Neural crest cell (in vitro differentiated cells): ENCODE measurements at places on chromosomes 5 and 9. TPM values are rescaled to one million over a fixed set of nuclear protein-coding genes. Genes with fewer than 3 reads are reported as not detected.

Gene LOX
- 1.2 and 1.4 TPM in 2 replicates for total RNA-seq

Gene TMOD1
- 0.23 and 0.77 TPM in 2 replicates for total RNA-seq

Gene PCDHB3
- total RNA-seq, result 5.4 and 5.7 TPM in 2 replicates

Gene FOXB2
- total RNA-seq, result not detected in 2 replicates

DNA sequence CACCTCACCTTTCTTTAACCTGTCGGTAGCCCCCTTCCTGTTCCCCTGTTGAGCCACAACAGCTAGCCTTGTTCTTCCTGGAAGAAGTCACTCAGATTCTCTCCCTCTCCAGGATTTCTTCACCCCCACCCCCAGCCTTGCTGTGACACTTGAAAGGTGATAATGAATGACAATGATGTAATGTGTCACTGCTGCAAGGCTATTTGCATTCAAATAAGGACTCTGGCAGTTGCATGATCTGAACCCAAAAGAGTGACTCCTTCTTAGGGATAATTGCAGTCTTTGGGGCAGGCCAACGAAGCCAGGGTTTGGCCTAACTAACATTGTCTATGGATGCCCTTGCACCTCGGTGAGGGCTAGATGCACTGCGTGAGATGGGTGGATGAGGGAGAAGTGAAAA is 154.4 kb upstream of the CLINT1 start:
- no peaks in the 10 kb centered on the region for H3K36me3 ChIP-seq
- no peak overlapping the region for H3K27ac ChIP-seq
- no peak overlapping the region for H3K4me3 ChIP-seq
- peaks cover 11% of the 10 kb centered on the region for H3K4me1 ChIP-seq
- DNase-seq, result no peak
- peaks cover 5% of the 10 kb centered on the region for H3K27me3 ChIP-seq

Gene PPWD1
- total RNA-seq, result 38.6 and 42.0 TPM in 2 replicates

Gene HSD17B3
- not detected in 2 replicates for total RNA-seq

GRCh38 chr5:130762031-130762430 is 403.0 kb downstream of the HINT1 start:
- H3K4me1 ChIP-seq, result peaks cover 8% of the 10 kb centered on the region
- DNase-seq, result no peak
- no peaks in the 10 kb centered on the region for H3K36me3 ChIP-seq
- H3K27me3 ChIP-seq, result no peaks in the 10 kb centered on the region
- H3K27ac ChIP-seq, result no peak overlapping the region

Gene LEAP2
- total RNA-seq, result 2.9 and 3.1 TPM in 2 replicates

GRCh38 chr9:89850631-89851325 is 246.0 kb downstream of the GADD45G start:
- no peaks in the 10 kb centered on the region for H3K27me3 ChIP-seq
- H3K4me3 ChIP-seq, result no peak overlapping the region
- DNase-seq, result no peak
- H3K36me3 ChIP-seq, result no peaks in the 10 kb centered on the region

DNA sequence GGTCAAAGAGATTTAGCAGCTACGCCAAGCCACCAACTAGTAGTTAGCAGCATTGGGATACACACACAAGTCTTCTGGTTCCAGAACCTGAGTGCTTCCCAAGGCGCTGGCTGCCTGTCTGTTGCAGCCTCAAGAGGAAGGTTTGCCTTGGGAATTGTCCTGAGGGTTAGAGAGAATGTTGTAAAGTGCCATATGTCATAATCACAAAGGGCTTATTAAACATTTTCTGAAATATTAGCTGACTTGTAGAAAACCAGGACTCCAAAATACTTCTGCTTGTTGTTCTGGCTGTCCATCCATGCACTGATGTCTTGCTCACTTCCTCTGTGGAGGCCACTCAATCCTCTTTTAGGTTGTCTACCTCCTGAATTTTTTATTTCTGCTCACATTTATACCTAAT is 46.3 kb downstream of the SLC36A1 start:
- DNase-seq, result no peak
- no peaks in the 10 kb centered on the region for H3K27me3 ChIP-seq
- peaks cover 11% of the 10 kb centered on the region for H3K36me3 ChIP-seq
- peaks cover 21% of the 10 kb centered on the region for H3K4me1 ChIP-seq
- H3K4me3 ChIP-seq, result no peak overlapping the region

Gene OR1L4
- not detected in 2 replicates for total RNA-seq

DNA sequence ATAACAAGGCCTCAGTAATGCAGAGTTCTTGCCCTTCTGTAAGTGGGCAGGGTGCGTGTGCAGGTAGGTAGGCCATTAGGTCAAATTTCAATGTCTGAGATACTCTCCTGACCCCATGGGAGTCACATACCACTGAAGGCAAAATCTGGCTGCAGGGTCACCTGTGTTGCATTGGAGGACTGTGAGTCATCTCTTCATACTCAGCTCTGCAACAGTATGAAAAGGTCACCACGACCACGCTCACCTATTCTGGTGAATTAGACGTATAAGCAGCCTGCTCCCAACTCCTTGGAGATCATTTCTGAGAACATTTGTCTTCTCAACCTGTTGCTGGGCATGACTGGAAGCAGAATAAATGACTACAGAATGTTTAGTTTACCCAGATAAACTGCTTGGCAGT is 599.8 kb downstream of the PDE4D start:
- H3K4me3 ChIP-seq, result no peak overlapping the region
- DNase-seq, result no peak
- no peak overlapping the region for H3K27ac ChIP-seq
- no peaks in the 10 kb centered on the region for H3K27me3 ChIP-seq
- no peaks in the 10 kb centered on the region for H3K36me3 ChIP-seq

Gene GBGT1
- total RNA-seq, result 12.9 and 13.8 TPM in 2 replicates

GRCh38 chr5:57338068-57338867 is 144.3 kb downstream of the ACTBL2 start:
- no peaks in the 10 kb centered on the region for H3K27me3 ChIP-seq
- no peak for DNase-seq
- no peak overlapping the region for H3K27ac ChIP-seq
- H3K4me1 ChIP-seq, result peaks cover 13% of the 10 kb centered on the region
- no peak overlapping the region for H3K4me3 ChIP-seq

- no peak overlapping the region for H3K27ac ChIP-seq
- peaks cover 8% of the 10 kb centered on the region for H3K36me3 ChIP-seq
- peaks cover 10% of the 10 kb centered on the region for H3K4me1 ChIP-seq
Observed at GRCh38 chr5:81553567-81554212, 159.8 kb upstream of the ACOT12 start.

DNA sequence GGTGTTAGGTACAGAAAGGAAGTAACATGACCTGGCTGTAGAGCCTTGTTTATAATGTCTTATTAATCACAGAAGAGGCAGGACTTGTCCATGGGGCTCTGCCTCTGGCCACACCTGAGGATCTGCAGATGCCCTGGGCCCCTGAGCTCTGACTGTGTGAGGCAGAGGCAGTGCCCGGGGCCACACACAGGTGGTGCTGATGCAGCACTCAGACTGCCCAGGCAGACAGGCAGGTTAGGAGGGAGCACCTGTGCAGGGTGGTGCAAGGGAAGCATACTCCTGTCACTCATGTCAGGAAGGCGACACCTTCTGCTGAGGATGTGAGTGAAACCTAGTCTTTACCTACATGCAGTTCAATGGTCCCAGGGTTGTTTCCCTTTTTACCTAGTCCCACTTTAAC is 88.7 kb downstream of the CFAP90 start:
- H3K4me1 ChIP-seq, result no peaks in the 10 kb centered on the region
- H3K27ac ChIP-seq, result no peak overlapping the region
- DNase-seq, result no peak
- H3K27me3 ChIP-seq, result no peaks in the 10 kb centered on the region
- H3K4me3 ChIP-seq, result no peak overlapping the region

DNA sequence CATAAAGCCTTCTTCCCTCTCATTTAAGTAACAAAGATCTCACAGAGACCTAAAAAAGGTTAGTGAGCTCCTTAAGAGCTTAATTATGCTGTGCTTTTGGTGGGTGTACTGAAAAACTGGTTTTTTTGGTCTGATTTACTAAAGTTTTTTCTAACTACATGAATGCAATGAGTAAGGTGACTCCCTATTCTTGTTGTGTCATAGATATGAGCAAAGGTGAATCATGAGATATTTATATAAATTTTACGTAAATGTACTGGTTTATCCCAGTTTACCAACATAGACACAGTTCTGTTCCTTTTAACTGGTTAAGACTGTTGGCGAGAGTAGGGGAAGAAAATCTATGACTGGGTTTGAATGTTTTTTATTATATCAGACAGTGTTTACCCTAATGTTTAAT is 250.5 kb downstream of the NR2F1-AS1 start:
- H3K4me3 ChIP-seq, result no peak overlapping the region
- no peak for DNase-seq
- no peaks in the 10 kb centered on the region for H3K27me3 ChIP-seq
- no peaks in the 10 kb centered on the region for H3K4me1 ChIP-seq

GRCh38 chr9:80020530-80020929 is 448.8 kb downstream of the TLE4 start:
- H3K4me3 ChIP-seq, result no peak overlapping the region
- H3K27ac ChIP-seq, result no peak overlapping the region
- H3K4me1 ChIP-seq, result no peaks in the 10 kb centered on the region
- no peaks in the 10 kb centered on the region for H3K27me3 ChIP-seq
- no peaks in the 10 kb centered on the region for H3K36me3 ChIP-seq
- DNase-seq, result no peak

- H3K27ac ChIP-seq, result no peak overlapping the region
- H3K4me1 ChIP-seq, result no peaks in the 10 kb centered on the region
- H3K27me3 ChIP-seq, result no peaks in the 10 kb centered on the region
- H3K4me3 ChIP-seq, result no peak overlapping the region
- no peaks in the 10 kb centered on the region for H3K36me3 ChIP-seq
Observed at GRCh38 chr5:157233515-157233914, 32.4 kb upstream of the CYFIP2 start.

GRCh38 chr9:114348906-114349482 is 19.3 kb downstream of the ORM2 start:
- peak overlapping the region; percentile 9 for H3K4me3 ChIP-seq
- peak overlapping the region; percentile 21 for H3K27ac ChIP-seq
- peaks cover 4% of the 10 kb centered on the region for H3K36me3 ChIP-seq
- peaks cover 20% of the 10 kb centered on the region for H3K4me1 ChIP-seq

GRCh38 chr5:129361441-129362025 is 98.6 kb upstream of the ADAMTS19 start:
- H3K27me3 ChIP-seq, result no peaks in the 10 kb centered on the region
- peaks cover 2% of the 10 kb centered on the region for H3K36me3 ChIP-seq
- H3K27ac ChIP-seq, result no peak overlapping the region
- H3K4me1 ChIP-seq, result no peaks in the 10 kb centered on the region
- DNase-seq, result no peak

Gene PCDHA12
- total RNA-seq, result 5.5 and 6.6 TPM in 2 replicates

DNA sequence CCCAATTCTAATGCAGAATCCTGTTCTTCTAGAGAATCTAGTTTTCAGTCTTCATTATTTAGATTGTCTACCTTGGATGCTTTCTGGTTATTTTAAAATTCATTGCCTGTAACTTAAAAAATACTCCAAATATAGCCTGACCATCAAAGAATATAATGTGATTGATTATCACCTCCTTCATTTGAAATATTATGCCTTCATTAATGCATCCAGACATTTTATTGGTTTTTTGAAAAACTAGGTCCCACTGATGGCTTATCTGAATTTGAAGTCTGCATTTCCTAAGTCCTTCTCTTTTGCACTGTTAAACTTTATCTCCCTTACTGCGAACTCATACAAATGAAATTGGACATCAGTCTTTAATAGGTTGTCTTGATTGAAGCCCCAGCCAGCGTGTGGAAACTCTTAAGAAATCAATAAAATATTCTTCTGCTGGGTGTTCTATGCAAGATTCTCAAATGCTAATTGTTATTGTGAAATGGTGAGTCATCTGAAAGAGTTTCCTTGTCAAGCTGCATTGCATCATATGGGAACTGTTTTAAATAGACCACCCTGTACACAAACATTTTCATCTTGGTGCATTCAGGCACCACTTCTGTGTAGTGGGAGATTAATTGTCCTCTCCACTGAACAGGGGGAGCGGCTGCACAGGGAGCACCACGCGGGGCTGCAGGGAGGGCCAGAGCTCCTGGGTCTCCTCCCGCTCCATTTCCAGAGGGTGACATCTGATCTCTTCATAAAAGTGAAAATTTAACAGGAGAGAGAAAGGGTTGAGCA is 92.3 kb upstream of the FANCC start:
- peaks cover 56% of the 10 kb centered on the region for H3K4me1 ChIP-seq
- peaks cover 3% of the 10 kb centered on the region for H3K36me3 ChIP-seq
- no peaks in the 10 kb centered on the region for H3K27me3 ChIP-seq
- H3K4me3 ChIP-seq, result peak overlapping the region; percentile 52
- peak overlapping the region; percentile 1 for H3K27ac ChIP-seq
- no peak for DNase-seq

Gene ANKRD55
- 0.16 TPM in 1 of 2 replicates, not detected in the other for total RNA-seq

DNA sequence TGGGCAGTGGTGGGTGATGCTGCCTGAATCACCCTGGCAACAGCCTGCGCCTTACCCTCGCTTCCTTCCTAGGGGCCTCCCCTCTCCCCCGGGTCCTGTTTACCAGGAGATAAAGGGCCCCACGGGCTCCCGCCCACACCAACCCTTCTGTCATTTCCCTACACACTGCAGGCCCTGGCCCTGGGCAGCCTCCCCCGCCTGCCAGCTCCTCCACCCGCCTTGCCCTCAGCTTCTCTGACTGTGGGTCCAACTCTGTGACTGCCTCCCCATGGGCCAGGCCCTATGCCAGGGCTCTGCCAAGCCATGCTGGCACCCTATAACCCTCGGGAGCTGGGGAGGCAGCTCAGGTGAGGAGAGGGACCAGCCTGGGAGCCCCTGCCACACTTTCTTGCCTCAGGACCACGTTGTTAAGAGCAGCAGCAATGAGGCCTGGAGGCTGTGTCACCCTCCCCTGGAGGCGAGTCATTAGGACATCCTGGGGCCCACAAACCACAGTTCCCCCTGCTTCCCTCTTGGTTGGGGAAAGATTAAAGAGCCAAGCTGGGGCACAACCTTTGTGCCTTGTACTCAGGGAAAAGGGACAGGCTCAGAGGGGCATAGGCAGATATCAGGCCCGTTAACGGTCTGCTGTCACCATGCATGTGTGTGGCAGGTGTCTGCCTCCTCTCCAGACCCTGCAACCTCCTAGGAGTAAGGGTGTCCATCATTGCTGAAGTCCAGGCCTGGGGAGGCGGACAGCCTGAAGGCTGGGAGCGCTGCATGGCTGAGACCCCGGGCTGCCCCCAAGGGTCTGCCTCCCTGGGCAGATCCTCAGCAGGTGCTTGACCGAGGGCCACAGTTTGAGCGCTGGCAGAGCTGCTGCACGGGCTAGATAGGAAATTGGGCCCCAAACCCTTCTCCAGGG is 2.8 kb downstream of the MGAT4B start:
- H3K27ac ChIP-seq, result no peak overlapping the region
- peaks cover 25% of the 10 kb centered on the region for H3K4me1 ChIP-seq
- peaks cover 2% of the 10 kb centered on the region for H3K27me3 ChIP-seq
- DNase-seq, result no peak
